ENCODE measurements at places on chromosomes 1 and 21. TPM values are rescaled to one million over a fixed set of nuclear protein-coding genes. Genes with fewer than 3 reads are reported as not detected.

- DNase-seq, result peak; percentile 90
These were observed 49.8 kb downstream of the ACOT7 start for GRCh38 chr1:6343506-6344405.

DNA sequence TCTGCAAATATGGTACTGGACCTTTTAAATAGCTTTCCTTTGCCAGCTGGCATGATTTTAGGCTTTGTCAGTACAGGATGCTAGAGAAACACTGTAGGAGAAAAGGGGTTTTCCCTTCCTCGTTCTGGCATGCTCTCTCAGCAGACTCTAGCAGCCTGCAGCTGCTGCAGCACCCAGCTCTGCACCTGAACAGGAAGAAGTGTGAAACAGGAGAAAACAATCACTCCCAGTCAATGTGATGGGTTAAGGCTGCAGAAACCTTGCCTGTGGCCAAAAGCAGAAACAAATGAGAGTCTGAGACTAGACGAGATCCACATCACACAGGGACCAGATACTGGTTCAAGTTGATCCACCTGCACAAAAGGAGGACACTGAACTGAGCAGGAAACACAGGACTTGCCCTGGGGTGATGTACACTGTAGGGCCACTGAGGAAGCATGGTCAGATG, 21.2 kb downstream of the OVGP1 start:
- peak; percentile 34 for DNase-seq

DNA sequence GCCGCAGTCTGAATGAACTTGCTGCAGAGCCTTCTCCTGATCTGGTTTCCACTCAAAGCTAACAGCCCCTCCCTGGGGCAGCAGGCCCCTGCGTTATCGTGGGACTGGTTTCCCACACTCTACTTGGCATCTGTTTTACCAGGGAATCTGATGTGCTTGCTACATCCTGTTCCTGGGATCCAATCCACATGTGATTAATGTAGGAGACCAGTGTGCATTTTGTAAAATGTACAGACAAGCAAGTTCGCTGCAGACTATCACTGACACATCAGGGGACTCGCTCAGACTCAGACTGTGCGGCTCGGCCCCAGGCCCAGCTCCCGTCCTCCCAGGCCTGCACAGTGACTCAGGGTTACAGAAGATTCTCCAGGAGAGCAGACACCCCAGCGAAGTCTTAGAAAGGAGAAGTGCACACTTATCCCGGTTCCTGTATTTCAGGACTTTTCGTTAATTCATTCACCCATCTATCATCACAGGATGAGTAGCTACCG, 340.1 kb downstream of the MATN1 start:
- no peak for DNase-seq

HCN3 gene
- total RNA-seq, result 0.11 TPM

DNA sequence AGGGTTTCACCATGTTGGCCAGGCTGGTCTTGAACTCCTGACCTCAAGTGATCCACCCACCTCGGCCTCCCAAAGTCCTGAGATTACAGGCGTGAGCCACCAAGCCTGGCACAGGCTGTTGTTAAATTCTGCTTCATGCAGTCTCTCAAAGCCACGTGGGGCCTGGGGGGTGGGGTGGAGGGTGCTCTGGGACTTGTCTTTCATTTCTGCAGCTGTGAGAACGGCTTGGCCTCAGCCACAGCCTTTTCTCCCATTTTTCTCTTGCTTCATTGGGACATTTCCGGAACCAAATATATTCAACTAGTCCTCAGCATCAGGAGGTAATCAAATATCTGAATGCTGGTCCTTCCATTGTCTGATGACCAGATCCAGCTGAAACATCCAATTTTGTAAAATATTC, 27.6 kb upstream of the KCNE2 start:
- peak; percentile 62 for DNase-seq

DNA sequence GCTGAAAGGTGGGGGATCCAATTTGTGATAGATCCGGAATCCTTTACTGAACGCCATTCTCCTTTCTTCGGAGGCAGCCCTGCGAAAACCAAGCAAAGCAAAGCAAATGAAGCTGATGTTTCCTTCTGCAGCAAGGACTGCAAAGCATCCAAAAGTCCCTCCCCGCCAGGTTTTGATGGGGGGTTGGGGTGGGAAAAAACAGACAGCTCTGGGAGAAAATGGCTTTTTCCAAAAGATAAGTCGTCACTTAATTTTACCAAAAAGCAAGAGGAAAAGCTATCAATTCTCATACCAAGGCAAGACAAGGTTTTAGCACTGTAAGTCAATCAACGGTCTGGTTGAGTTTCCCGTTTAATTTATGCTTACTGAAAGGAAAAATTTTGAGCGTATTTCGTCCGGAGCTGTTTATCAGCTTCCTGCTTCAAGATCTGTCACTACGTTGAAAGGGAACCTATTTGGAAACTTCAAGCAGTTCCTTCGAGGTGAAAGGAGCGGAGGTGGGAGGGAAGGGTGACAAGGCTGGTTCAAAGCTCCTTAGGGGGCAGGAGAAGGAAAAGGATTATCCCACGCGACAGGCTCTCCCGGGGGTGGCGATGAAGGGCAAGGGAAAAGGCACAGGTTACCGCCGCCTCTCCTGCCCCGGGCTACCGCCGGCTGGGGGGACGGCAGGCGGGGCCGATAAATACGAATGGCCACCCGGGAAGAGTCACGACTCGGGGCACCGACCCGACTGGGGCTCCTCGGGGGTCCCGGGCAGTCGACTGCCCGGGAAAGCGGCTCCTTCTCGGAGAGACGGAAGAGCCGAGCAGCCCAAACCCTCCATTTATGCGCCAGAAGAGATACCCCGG, 750 bp downstream of the SYNJ1 start:
- DNase-seq, result peak; percentile 53

GRCh38 chr1:182974506-182975191, 21.7 kb upstream of the SHCBP1L start:
- no peak for DNase-seq

DNA sequence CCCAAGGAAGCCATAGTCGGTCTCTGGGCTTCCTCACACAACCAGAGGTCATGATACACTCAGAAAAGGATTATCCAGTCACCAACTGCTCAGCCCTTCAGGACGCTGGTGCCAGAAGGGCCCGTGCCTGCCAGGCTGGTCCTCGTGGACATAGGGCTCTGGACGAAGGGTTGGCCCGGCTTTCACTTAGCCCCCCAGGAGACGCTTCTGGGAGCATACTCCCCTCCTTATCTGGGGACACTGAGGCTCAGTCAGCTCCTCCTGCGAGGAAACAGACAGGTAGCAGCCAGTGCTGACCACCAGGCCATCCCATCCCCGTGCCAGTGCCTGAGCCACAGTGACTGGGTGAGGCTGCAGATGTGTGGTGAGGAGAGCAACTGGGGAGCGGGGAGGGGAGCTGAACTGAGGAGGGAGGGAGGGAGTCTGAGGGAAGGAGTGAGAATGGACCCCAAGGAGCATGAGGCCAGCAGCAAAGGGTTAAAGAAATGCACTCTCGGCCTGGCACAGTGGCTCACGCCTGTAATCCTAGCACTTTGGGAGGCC, 17.9 kb upstream of the LAPTM5 start:
- DNase-seq, result no peak

CNR2 gene
- total RNA-seq, result not detected

PROK1 gene
- not detected for total RNA-seq

DNA sequence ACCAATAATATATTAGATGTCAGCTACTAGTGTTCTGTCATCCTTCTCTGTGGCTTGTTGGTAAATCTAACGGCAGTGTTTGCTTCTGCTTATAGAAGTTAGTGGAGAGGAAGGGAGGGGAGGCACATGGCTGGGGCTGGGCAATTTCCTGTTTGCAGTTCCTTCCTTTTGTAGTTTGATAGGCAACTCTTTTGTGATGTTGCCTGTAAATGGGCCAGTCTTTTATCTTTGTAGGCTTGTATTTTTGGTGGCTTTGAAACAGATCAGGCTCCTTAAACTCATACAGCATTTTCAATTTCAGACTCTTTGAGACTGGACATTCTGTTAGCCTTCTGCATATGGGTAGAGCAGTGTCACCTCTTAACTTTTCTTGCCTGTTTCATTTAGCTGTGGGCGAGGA, 48.1 kb downstream of the CDC14A start:
- DNase-seq, result peak; percentile 18

Data from Daoy (cell line).